ENCODE measurements at places on chromosomes 2 and 18.

- no peak for DNase-seq
Observed at GRCh38 chr2:75431763-75432162, 129.0 kb downstream of the EVA1A start.

DNA sequence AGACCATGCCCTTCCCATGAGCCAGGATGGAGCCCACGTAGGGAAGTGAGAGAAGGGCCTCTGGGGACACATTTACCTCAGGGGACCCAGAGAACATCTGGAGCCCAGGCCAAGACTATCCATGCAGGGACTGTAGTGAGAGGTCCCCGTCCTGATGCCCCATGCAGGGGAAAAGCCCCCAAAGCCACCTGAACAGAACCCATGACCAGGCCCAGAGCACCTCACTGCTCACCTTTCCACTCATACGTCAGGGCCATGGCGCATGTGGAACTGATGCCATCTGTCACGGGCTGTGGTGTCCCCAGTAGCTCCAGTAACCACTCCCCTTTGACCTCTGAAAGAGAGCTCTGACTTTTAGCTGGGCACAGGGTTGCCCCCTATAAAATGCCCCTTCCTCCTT lies 106.5 kb upstream of the TEX51 start:
- DNase-seq = no peak

DNA sequence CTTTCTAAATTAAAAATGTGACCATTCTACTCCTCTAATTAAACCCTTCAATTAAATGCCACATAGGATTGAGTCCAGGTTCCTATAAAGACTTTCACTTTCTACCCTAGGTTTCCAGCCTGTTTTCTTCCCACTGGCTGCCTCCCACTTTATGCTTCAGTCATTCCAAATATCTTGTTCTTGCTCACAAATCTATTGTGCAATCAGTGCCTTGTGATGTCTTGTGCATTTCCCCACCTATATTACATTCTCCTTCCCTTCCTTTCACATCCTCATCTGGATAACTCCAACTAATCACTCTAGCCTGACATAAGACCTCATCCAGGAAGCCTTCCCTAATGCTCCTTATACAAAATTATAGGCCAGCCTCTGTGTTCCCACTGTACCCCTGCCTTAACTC lies 281.7 kb upstream of the LRATD1 start:
- no peak for DNase-seq

- DNase-seq = no peak
Observed at GRCh38 chr2:75710220-75710576, 517 bp downstream of the GCFC2 start.

DNA sequence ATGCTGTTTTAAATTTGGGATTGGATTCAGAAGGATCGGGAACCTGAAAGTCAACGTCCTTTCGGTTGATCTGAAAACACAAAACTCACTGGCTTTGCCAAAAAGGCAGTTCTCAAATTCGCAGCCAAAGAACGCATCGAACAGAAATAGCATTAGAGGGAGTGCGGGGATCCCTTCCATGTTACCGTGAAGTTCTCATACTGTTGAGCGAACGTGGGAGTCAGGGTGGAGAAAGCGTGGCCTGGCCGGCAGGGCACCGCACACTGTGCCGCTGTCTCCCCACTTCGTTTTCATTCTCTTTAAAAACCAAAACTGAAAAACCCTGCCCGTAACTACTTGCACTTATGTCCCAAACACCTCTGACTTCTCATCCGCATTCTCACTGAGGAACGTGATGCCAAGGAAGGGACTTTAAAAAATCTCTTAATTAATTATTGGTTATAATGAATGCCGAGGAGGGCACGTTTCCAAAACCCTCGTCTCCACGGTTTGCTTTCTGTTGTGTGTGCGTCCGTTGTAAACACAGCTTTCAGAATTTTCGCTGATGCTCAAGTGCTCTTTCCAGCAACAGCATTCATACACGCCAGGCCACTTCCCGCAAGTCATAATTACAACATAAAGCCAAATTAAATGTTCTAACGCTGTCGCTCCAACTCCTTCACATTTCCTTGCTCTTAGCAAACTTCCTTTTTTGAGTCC lies 60.9 kb upstream of the TWIST2 start:
- DNase-seq = no peak
